ENCODE measurements at places on chromosomes 5 and 9. TPM values are rescaled to one million over a fixed set of nuclear protein-coding genes. Genes with fewer than 3 reads are reported as not detected.

DNA sequence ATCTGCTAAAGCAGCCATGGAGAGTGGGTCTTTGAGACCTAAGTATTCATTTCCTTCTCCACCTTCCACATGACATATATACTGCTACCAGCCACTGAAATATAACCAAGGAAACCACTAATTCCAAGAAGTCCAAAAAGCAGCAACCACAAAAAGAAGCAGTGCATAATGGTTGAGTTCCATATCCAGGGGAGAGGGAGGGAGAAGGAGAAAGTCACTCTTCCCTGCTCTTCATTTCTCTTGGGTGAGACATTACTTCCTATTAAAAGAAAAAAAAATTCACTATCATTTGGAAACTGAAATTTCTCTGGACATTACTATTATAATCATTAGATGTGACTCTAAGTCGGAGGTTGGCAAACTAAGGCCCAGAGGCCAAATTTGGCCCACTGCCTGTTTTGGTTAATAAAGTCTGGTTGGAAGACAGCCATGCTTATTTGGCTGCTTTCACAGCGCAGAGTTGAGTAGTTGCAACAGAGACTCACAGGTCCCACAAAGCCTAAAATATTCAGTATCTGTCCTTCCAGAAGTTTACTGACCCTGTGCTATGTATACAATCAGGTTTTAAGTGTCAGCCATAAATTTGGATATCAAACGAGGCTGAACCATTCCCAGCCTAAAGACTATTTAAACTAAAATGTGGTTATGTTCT, 168.6 kb downstream of the MPDZ start:
- no peak for DNase-seq

DNA sequence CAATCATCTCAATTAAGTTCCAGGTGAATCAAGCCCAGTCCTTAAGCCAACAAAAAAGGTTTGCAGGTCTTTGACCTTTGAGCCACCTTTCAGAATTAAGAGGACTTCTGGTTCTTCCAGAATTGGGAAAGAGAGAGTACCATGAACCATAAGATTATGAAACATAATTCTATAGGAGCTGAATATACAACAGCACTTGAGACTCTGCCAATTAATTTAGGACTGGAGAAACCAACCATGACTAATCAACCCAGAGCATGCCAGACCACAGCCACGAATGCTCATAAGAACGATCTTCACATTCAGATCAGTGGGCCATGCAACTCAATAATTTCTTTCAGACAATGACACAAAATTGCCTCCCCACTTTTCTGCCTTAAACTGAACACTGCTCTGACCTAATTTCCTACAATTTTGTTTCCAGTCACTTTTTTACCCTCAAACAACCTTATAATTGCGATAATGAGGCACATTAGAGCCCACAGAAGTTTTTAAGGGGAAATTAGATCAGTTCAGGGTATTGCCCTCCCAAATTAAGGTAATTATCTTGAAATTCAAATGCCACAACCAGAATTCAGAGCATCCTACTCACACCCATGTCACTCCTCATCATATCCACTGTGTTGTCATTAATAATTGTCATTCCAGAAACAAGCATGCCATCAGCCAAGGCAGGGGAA, 213.4 kb downstream of the ATPSCKMT start:
- no peak for DNase-seq

Gene SOHLH1
- polyA plus RNA-seq: not detected

Gene LRRC70
- polyA plus RNA-seq: 7.3 TPM

- no peak for DNase-seq
These were observed 62.0 kb downstream of the CAVIN4 start for GRCh38 chr9:100639854-100640253.

Measured in left kidney (tissue), 8 donors.